SHP77 (cell line): ENCODE measurements at places on chromosomes 5 and 9.

GRCh38 chr9:89413963-89414638 lies 83.8 kb downstream of the SEMA4D start:
- no peak for DNase-seq

- no peak for DNase-seq
These were observed 56.8 kb downstream of the PTCH1 start for GRCh38 chr9:95459851-95460517.

- no peak for DNase-seq
These were observed 3.9 kb downstream of the FLT4 start for GRCh38 chr5:180645274-180646204.

DNA sequence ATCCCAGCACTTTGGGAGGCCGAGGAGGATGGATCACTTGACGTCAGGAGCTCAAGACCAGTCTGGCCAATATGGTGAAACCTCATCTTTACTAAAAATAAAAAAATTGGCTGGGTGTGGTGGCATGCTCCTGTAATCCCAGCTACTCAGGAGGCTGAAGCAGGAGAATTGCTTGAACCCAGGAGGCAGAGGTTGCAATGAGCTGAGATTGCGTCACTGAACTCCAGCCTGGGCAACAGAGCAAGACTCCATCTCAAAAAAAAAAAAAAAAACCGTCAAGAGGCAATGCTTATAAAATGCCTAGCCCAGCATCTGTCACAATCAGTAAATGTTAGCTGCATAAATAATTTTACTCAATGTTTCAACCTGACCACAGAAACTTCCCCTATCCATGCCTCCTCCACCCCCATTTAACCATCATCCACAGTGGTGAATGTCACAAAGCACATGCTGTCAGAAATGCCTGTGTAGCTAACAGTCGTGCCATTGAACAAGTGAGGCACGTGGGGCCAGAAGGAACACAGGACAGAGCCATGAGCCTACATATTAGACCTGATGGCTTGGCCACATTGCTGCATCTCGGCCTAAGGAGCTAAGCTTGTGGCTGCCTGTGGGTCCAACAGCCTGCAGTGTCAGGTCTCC lies 16.8 kb upstream of the TCOF1 start:
- no peak for DNase-seq

GRCh38 chr9:137161558-137162486 lies 8.0 kb downstream of the LRRC26 start:
- no peak for DNase-seq

- DNase-seq = no peak
These were observed 343.1 kb downstream of the OSTF1 start for GRCh38 chr9:75431375-75431774.

- DNase-seq = no peak
These were observed 104.4 kb upstream of the FCN2 start for GRCh38 chr9:134776080-134776796.

DNA sequence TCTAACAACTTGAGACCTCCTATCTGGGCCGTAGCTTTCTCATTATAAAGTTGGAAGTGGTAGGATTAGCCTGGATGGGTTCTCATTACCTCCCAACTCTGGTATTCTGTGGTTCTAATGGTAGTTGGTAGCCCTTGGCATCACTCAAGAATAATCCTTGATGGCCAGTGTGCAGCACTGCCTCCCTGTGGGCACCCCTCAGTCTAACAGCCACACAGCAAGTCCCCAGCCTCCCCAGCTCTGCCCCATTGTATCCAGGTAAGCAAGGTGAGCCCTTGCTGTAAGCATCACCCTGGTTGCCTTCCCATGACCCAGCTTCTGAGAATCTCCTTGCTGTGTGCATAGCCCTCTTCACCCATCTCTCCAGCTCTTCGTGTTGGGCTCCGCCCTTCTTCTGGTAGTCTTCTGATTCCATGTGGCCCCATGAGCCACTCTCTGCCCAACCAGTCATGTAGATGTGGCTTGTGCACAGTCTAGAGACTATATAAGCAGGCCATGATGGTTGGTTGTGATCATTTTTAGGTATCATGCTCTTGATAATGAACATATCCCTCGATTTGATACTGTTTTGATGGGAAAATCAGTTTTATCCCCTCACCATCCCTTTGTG lies 57.6 kb upstream of the GRHPR start:
- no peak for DNase-seq

GRCh38 chr5:429453-430188 lies 13.4 kb upstream of the EXOC3 start:
- no peak for DNase-seq

- no peak for DNase-seq
These were observed 33.9 kb upstream of the ARHGAP26 start for GRCh38 chr5:142736247-142736632.

- no peak for DNase-seq
These were observed 17.9 kb downstream of the ANXA6 start for GRCh38 chr5:151139646-151140045.

DNA sequence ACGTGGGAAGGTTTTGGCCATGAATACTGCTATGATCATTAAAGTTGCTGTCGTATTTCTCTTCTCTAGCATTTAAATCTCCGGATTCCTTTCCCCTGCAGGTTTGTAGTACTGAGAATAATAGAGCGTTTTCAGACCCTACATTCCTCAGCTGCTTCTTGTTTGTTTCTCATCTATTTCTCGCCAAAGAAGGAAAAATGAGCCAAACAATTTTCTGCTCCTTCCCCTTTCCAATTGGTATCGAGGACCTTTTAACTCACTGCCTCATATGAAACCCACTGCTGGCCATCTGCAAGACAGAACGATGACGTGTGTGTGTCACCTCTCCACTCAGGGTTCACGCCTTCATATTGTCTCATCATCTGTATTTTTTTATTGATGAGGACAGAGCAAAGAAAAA lies 689.4 kb upstream of the WWC1 start:
- DNase-seq = no peak

DNA sequence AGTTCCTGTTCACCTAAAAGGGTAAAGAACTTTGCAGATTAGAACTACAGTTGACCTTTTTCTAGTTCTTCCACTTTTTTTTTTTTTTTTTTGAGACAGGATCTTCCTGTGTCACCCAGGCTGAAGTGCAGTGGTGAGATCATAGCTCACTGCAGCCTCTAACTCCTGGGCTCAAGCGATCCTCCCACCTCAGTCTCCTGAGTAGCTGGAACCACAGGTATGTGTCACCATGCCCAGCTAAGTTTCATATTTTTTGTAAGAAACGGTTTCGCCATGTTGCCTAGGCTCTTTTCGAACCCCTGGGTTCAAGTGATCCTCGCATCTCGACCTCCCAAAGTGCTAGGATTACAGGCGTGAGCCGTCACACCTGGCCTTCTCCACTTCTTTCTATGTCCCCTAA lies 39.7 kb upstream of the TNFAIP8 start:
- DNase-seq = no peak

GRCh38 chr5:14059810-14060209 lies 83.3 kb upstream of the TRIO start:
- DNase-seq = no peak

DNA sequence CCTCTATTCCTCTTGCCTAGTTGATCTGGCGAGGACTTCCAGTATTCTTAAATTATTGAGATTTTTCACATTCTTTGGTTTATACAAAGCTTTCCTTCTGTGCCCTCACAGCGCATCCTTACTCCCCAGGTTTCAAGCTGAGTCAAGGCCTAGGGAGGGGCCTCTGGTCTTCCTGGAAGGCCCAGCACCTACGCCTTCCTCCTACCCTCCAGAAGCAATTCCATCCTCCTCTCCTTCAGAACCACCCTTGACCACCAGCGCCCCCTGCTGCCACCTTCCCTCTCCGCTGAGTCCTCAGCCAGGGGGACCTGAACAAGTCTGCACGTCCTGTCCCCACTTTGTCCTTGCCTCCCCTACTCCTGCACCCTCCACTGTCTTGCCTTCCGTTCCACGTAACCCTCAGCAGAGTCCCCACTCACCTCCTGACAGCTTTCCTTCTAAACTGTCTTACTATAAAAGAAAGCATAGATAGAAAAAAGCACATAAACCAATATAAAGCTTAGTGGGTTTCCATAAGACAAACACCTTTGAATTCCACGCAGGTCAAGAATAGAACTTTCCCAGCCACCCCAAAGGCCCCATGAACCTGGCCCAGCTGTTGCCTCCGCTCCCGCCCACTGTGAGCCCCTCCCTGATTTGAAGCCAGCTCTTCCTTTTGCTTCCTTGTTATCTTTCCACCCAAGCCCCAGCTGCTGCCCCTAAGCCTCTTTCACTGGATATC lies 63.0 kb upstream of the CTSL start:
- DNase-seq = peak; percentile 4

DNA sequence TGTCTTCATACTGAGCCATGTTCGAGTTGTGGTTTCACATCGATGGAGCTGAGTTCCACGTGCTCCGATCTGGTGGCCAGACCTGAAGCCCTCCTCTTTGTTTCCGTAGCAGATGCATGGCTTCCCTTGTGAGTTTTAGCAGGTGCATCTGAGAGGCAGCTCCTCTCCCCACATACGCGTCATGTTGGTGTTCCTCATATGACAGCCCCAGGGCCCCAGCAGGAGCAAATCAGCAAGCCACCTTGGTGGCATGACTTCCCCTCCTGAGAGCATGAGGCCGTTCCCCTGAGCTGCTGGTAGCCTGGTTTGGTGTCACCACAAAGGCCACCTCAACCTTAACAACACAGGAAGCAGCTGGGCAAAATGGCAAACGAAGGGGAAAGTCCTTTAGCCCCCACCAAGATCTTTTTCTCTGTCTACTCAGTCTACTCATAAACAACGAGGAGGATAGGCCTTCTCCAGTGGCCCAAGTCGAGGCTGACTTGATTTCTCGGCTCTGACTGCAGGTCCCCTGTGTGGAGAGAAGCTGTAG lies 5.9 kb downstream of the CYFIP2 start:
- no peak for DNase-seq

DNA sequence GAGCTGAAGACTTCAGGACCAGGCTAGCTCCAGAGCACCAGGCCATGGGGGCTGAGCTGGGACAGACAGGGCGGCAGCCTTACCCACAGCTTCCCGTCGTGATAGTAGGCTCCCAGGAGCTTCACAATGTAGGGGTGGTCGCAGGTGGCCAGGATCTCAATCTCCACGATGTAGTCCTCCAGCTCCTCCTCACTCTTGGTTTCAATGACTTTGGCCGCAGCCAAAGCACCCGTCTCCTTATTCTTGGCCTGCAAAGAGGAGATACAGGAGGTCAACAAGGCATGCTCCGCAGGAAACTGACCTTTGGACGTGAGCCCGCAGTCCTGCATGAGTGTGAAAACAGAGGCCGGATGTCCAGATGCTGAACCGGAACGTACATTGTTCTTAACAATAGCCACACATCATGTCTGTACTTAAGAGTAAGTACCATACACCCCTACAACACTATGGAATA lies 31.5 kb downstream of the STK10 start:
- DNase-seq = no peak

- no peak for DNase-seq
These were observed 42.2 kb downstream of the FGD3 start for GRCh38 chr9:92989561-92989960.

DNA sequence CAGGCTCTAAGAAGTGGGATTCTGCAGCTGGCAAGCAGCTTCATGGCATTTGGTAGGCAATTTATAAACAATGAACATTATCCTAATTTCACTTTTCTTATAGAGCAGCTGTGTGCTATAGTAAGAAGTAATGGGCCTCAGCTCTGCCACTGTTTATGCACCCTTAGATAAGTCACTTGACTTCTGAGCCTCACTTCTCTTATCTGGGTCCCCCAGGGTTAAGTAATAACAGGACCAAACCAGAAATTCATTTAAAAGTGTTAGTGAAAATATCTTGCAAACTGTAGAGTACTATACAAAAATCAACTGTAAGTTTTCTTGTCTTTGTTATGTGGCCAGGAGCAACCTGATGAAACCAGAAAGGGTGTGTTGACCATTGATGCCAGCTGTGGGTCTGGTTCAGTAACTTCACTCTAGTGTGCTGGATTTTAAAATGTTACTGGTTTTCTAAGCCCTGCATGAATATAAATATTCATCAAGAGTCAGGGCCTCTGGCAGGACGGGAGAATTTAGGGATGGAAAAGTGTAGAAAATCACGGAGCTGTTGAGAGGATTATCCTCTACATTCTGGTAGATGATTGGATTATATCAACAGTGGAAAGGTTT lies 24.2 kb downstream of the TNFAIP8 start:
- no peak for DNase-seq

DNA sequence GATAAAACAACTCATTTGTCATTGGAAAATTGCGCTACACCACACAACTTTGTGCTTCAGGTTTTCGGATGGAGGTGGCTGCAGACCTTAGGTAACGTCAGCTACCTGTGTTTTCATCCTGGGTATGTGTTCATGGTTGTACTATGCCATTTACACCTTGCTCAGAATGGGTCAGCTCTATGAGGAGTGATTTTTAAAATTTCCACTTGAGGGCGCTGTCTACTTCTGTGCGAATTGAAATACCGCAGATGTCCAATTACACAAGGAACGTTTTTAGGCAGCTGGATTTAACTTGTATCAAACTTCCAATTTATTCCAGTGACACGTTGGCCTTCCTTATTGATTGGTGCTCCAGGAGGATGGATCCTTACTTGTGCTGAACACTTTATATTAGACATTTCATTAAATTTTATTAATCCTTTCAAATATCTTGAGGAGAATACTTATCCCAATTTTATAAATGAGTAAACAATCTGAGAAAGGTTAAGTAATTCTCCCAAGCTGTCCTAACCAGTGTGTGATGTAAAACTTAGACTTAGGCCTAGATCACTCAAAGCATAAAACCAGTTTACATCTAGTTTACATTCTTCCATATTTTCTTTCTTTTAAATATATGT lies 23.4 kb downstream of the DMRTA1 start:
- peak; percentile 54 for DNase-seq

DNA sequence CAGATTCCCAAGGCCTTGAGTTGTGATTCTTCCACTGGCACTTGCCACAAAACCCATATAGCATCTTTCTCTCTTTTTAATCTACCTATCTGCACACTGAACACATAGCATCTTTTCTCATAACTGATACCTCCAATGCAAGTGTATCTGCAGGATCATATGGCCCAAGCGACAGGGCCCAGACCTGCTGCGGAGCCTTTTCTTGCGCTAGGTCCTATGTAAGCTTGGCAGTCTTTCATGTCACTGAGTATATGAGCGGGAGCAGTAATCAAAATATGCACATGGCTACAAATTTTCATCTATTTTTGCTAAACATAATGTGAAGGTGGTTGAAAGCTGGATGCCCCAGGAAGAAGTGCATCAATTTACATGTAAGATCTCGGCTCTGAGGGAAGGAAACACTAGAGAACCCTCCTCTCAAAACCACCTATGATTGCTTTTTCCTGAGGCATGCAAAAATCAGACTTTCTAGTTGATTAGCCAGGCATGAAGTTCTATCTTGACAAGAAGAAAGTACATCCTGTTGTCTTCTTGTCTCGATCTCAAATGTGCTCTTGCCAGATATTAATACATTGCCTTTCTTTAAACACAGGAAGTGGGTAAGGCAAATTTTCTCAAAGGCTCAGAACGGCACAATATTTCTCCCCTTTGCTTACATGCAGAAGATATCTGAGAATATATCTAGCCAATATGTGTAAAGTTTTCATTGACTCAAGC lies 26.9 kb upstream of the CEMIP2 start:
- DNase-seq = no peak

- DNase-seq = no peak
These were observed 110.3 kb upstream of the TARS1 start for GRCh38 chr5:33330426-33330825.

- DNase-seq = no peak
These were observed 21.3 kb downstream of the SLC12A7 start for GRCh38 chr5:1090538-1090937.

GRCh38 chr5:58885260-58885659 lies 302.4 kb downstream of the RAB3C start:
- DNase-seq = no peak
